ENCODE measurements at places on chromosomes 4 and X.

DNA sequence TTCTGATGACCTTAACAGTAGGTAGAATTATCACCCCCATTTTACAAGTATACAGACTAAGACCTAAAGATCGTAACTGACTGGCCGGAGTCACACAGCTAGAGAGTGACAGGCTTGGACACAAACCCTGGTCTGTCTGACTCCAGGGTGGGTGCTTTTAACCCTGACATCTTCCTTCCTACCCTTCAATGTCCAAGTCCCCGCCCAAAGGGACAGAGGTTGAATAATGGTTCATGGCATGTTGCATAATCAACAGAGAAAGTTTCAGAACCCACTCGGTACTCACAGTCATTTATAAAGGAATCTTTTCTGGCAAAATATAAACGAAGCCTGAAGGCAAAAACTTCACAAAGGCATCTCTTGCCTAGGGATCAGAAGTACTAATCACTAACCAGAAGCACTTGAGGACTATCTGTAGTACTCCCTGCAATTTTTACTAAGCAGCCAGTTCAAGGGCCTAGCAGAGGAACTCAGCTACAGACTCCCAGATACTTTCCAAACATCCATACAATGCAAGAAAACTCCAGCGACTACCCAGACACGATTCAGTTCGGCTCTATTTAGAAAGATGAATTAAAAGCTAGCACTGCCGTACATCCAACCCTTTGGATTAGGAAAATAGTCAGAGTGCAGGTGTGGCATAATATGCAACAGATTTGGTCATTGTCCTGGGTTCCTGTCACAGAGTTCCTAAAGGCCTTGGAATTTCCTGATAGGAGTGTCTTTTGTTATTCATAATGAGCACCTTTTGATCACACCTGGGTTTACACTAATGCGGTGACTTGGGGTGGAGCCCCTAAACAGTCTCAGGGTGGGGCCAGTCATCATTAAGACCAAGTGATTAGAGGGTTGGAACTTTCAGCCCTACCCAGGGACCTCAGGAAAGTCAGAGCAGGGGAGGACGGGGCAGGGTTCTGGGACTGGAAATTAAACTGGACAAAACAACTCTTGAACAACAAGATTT lies 44.0 kb downstream of the RELL1 start:
- no peak for DNase-seq

DNA sequence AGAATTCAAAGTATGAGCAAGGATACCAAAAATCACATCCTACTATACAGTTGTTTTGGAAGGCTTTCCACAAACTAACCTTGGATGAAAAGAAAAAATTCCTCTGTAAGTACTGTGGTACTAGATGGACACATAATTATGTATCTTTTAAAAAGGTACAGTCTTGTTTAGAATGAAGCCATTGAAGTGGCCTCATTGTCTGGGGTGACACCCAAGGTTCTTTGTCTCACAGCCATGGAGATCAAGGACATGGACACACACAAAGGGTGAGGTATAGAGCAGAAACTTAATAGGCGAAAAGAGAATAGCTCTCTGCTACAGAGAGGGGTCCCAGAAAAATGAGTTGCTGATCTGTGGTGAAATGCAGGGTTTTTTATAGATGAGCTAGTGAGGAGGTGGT lies 16.8 kb upstream of the HERC5 start:
- no peak for DNase-seq

DNA sequence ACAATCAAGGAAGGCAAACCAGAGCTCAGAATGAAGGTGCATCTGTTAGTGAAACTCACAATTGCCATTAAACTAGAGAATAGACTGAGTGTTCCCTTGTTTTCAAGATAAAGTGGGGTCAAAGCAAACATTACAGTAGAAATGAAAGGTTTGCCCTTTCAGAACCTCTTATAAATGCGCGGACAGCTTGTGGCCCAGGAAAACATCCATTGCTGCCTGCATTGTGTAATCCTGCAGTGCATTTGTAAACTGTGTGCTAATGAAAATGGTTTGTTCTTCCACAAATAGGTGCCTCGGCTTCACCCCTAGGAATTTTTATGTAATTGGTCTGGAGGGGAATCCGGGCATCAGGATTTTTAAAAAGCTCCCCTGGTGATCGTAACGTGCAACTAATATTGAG lies 62.8 kb downstream of the SNX25 start:
- no peak for DNase-seq

DNA sequence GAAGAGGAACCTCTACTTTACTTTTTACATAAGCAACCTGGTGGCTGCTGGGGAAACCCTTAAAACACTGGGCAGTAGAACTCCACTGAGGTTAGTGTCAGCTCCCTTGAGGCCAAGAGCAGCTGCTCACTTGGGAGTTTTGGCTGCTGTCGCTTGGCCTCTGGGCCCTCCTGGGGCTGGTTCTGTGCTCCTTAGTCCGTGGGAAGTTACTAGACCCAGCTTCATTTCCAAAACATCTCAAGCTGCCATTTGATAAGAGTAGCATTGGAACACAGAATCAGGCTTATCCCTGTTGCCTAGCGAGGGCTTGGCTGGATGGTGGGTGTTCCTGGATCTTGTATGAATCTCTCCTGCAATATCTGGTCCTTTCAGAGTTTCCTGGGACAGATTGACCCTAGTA lies 26.1 kb downstream of the RNF4 start:
- no peak for DNase-seq

- DNase-seq: no peak
These were observed 1.0 kb downstream of the SCD5 start for GRCh38 chr4:82797405-82798111.

DNA sequence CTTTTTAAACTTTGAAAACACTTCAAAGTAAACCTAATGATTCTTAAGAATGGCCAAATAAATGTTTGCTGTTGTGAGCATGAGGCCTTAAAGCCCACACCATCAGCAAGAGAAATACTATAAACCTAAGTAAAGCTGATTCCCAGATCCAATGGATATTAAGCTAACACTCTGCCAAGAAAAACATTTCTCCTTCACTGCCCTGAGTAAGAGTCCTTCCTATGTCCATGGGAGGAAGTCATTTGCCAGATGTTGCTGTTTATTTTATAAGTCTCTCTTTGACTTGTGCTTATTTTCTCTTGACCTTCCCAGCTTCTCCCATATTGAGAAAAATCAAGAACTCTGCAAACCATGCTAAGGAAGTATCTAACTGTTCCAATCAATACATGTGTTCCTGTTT lies 154.3 kb upstream of the EDNRA start:
- DNase-seq: no peak

DNA sequence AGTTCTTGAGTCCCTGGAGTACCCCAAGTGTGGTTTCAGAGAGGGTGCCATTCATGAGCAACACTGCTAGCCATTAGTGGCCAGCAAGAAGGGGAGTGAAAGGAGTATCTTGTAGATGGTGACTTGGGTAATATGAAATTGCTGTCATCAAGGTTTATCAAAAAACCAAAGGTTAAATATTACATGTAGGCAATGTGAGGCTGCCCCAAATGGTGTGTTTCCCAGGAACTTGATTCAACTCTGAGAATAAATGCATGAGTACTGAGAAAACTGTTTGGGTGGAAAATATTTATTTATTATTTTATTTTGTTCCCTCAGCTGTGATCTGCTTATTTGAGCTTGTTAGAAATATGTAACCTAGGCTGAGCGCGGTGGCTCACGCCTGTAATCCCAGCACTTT lies 55.7 kb downstream of the AFF1 start:
- no peak for DNase-seq

GRCh38 chr4:24730256-24731001 lies 64.9 kb upstream of the SOD3 start:
- DNase-seq: no peak

DNA sequence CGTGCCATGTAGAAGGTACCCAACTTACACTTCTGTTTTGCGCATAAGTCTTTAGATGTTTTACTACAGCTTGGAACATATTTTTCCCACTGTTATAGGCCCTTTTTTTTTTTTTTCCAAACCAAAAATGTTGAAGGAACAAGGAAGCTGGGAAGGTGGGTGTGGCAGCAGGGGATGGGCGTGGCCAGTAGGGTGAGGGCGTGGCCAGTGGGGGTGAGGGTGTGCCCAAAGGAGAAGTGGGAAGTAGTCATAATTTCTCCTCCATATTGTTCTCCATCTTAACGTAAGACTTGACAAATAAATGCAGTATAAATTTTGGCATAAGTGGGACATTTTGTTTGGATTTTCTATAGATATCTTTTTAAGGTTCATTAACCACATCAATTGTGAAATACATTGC lies 30.4 kb downstream of the CLDN22 start:
- no peak for DNase-seq

GRCh38 chr4:112069110-112069509 lies 76.1 kb upstream of the FAM241A start:
- no peak for DNase-seq

GRCh38 chr4:111675746-111676145 lies 469.5 kb upstream of the FAM241A start:
- no peak for DNase-seq

- DNase-seq: no peak
These were observed 144.3 kb downstream of the CAMK2D start for GRCh38 chr4:113617195-113617594.

DNA sequence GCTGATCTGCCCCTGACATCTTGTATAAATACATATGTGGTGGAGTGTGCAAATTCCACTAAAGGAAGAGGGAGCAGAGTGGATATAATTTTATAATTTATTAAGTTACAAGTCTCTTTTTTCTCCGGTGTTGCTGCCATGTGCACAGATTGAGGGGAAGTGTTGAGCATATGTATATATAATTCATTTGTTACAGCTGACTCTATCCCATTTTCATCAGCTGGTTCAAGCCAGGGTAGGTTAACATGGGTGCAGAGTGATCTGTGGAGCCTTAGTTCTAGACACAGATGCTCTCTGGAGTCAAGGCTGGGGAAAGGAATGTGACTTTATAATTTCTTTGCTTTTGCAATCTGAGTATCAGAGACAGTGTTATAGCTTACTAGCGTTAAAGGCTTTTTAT lies 103.5 kb downstream of the WWC2 start:
- DNase-seq: no peak

DNA sequence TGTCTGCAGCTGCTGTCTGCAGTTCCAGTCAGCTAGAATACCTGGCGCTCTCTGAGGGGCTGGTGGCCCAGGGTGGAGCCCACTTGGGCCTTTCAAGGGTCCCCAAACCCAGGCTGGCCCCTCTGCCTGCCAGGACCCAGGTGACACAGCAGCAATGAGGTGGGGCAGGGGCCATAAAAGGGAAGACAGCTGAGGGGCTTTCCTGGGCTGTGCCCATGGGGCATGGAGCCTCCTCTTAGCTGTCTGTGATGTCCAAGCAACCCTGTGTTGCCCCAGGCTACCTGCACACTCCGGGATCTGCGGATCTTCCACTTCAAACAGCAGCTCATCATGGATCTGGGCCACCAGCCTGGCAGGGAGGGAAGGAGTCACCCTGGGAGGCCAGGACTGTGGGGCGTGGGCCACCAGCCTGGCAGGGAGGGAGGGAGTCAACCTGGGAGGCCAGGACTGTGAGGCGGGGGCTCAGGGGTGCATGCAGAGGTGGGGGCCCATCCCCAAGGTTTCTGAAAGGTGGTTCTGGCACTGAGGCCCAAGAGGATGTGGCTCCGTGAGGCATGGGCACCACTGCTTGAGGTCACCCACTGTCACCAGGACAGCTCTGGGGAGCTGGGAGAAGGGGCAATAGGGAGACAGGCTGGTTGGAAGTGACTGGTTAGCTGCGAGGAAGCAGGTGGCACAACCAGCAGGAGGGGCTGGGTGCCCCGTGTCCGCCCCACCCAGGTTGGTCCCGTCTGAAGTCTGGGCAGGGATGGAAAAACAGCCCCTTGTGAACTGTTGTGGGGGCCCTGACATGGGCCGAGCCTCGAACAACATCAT lies 16.3 kb downstream of the NAT8L start:
- DNase-seq: no peak

DNA sequence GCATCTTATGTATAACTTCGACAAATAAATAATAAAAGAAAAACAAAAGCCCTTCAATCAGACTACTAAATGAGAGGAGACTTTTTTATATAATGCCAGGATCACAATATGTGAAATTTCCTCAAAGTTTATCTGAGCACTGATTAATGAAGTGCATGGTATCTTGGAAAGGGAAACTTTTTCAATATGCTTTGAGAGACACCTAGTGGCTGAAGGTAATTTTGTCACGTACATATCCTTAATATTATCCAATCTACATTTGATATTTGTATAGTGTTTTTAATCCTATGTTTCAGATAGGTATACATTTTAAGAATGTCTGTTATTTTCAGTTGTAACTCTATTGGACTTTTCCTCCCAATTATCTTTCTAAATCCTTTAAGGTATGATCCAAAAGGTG lies 146.8 kb downstream of the KLHL4 start:
- no peak for DNase-seq

DNA sequence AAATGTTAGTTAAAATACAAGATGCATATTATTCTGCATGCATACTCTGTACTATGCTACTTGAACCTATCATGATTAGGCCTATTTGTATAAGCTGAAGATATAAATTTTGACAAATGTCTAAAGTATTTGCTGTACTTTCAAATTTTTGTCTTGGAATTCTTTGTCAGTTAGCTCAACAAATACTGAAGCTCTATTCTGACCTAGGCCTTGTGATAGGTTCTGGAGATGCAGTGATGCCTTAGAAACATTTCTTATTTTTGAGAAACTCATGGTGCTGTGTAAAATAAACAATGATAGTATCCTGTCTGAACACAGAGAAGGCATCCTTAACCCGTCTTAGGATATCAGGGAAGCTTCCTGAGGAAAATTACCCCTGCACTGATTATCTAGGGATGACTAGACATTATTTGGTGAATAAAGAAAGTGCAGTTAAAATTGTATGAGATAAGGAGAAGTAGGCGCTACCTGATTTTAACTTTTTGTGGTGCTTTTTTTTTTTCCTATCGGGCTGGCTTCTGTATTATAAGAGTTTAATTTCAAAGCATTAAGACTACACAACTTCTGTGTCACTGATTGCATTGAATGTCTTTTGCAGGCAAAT lies 43.4 kb downstream of the MOB1B start:
- no peak for DNase-seq

DNA sequence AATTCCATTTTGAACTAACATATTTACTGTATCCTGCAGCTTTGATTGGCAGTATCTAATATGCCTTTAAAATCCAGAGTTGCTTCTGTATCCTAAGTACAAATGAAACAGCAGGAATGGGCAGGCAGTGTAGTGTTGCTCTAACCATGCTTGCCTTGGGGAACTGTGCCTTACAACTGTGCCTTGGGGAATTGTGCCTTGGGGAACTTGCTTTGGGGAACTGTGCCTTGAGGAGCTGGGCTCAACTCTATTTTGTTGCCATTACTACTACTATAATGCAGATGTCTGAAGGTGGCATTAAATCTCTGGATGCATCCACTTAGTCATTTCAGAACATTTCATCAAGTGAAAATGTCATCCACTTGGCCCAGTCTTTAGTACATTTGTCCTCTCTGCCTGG lies 6.9 kb downstream of the CXCL3 start:
- no peak for DNase-seq

Data from AML-193 (cell line).